ENCODE measurements at places on chromosomes 1 and 21.
A peak's percentile ranks its signal among the peaks of the same experiment; 100 is the strongest.

GRCh38 chr21:42460391-42461184 lies 35.4 kb downstream of the RSPH1 start:
- peak; percentile 76 for DNase-seq

DNA sequence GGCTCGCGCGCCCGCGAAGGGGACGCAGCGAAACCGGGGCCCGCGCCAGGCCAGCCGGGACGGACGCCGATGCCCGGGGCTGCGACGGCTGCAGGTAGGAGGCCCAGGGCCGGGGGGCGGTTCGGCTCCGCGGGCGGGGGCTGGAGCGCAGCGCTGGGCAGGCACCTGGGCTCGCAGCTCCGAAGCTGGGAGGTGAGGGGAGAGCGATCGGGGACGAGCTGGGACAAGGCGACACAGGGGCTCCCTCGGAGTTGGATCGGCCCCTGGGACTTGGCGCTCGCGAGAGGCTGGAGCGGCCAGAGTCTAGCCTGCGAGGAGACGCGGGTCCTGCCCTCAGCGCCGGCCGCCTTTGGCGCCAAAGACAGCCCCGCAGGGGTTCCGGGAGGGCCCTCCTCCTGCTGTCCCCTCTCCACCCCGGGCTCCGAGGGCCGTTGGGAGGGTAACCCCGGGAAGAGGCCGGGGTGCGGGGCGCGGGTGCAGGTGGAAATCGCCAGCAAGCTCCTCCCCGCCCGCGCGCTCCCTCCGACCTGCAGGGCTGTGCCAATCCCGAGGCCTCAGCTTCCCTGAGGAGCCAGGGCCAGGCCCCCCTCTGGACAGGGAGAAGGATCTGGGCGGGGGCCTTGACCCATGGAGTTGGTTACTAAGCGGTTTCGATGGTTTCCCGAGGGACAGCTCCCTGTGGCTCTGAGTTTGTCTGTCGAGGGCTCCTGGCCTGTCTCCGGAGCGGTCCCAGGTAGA lies 401 bp downstream of the TP73 start:
- DNase-seq, result peak; percentile 58

GRCh38 chr1:102099916-102100315 lies 103.2 kb upstream of the OLFM3 start:
- no peak for DNase-seq

GRCh38 chr1:93554883-93555872 lies 107.3 kb downstream of the FNBP1L start:
- DNase-seq, result no peak

GRCh38 chr1:12408662-12409061 lies 178.8 kb downstream of the VPS13D start:
- no peak for DNase-seq

- DNase-seq, result no peak
These were observed 6.3 kb downstream of the KCNQ4 start for GRCh38 chr1:40789661-40790430.
